HFFc6 (cell line): ENCODE measurements at places on chromosomes 5 and 9. TPM values are rescaled to one million over a fixed set of nuclear protein-coding genes. Genes with fewer than 3 reads are reported as not detected.

GRCh38 chr5:138947780-138948179 lies 72.6 kb upstream of the LRRTM2 start:
- no peaks in the 10 kb centered on the region for H3K36me3 ChIP-seq
- H3K4me1 ChIP-seq: 0 out of 2 replicates have a peak, but pooled peaks cover 5% of the 10 kb centered on the region
- peaks cover 6% of the 10 kb centered on the region for H3K27me3 ChIP-seq
- no peak overlapping the region for H3K27ac ChIP-seq

DNA sequence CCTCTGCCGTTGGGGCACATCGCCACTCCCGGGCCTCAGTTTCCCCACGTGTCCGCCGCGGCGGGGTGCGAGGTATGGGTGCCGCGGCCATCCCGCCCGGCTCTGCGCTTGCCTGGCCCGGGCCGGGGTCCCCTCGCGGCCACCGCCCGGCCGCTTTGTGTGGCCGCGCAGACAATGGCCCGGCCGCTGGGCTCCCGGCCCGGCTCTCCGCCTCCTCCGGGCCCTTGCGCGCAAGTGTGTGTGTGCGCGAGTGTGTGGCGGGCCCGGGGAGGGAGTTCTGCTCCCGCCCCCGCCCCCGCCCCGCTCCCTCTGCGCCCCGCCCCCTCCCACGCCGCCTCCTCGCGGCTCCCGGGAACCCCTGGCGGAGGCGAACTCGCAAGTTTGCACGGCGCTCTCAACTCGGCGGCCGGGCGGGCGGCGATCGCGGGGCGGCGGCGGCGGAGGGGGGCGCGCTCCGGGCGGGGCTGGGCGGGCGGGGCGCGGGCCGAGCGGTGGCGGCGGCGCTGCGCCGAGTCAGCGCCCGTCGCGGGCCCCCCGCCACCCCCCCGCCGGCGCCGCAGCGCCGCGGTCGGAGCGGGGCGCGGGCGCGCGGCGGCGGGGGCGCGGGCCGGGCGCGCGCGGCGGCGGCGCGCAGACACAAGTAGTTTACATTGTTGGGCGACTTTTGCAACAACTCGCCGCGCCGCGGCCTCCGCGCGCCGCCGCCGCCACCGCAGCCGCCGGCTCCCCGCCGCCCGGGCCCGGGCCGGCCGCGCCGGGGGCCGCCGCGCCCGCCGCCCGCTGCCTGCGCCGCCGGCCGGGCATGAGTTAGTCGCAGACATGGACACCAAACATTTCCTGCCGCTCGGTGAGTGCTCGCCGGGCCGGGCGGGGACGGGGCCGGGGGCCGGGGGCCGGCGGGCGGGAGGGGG lies at the start of gene RXRA:
TSS of gene RXRA (plus strand) at position 643 of the 911 bp plus-strand sequence. CDS start at position 820, 177 bp downstream.
- no peaks in the 10 kb centered on the region for H3K36me3 ChIP-seq
- H3K4me3 ChIP-seq: peak within 1 kb of the TSS; percentile 89
- H3K27me3 ChIP-seq: peaks cover 3% of the 10 kb centered on the region
- DNase-seq: peak; percentile 77
- H3K4me1 ChIP-seq: peaks cover 46% of the 10 kb centered on the region

The WASHC1 gene
- total RNA-seq: 7.0 to 8.8 TPM (median 8.5 TPM) in 3 replicates

DNA sequence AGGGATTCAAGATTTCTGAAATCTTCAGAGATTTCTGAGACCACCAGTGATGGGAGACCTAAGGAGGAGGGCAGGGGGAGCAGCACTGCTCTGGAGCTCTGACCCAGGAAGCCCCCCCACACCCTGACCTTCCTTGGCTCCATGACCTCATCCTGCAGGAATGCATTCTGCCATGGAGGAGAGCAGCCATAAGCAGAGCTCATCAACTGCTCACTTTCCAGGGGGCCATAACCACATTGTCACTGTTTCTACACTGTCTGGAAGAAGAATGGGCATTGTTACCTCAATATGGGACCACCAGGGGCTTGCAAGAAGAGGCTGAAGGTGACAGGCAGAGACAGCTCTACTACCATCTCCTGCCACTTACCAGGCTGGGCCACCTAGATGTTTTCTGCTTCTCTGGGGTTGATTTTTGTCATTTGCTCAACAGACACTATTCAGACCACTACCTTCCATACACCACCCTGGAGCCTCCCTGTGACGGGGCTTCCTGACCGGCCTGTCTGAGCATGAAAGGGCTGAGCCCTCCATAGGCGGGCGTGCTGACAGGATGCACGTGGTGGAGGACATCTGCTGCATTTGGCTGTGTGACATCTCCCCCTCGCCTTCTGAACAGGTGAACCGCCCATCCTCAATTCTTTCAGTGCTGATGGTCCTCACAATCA lies 2.3 kb upstream of the TSC1 start:
- peak; percentile 32 for DNase-seq
- H3K27me3 ChIP-seq: peaks cover 13% of the 10 kb centered on the region
- H3K36me3 ChIP-seq: no peaks in the 10 kb centered on the region
- H3K27ac ChIP-seq: peak overlapping the region; percentile 43; the same call in 1 of the 2 replicates
- peaks cover 42% of the 10 kb centered on the region for H3K4me1 ChIP-seq
- H3K4me3 ChIP-seq: peak overlapping the region; percentile 31

DNA sequence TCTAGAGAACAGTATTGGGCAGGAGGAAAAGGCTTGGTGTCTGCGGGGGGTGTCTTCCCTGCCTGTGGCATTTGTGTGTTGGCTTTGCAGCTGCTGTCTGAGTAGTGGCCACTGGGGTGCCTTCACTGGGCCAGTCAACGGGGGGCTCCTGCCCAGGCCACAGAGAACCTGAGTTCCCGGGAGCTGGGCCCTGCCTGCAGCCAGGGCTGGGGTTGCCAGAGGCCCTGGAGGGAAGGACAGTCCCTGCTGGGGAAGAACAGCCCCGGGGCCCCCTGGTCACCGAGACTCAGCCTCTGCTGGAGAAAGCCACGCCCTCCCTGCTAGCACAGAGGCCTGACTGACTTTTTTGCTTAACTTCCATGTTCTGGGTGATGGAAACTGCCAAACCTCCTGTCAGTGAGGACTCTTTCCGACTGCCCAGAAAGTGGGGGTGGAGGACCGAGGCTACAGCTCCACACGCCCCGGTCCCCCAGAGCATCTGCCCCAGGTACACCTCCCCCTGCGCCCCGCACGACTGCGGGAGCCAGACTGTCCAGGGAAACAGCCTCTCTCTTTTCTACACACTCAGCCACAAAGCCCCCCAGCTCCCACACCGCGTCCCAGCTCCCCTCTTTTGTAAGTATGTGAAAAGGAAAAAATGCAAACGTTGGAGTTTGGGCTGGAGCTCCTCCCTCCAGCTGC lies 133.4 kb downstream of the DAB2IP start:
- H3K27ac ChIP-seq: no peak overlapping the region; the same call in 1 of the 2 replicates
- DNase-seq: no peak
- no peak overlapping the region for H3K4me3 ChIP-seq

- H3K4me3 ChIP-seq: peak overlapping the region; percentile 45
- DNase-seq: peak; percentile 77
- H3K27me3 ChIP-seq: peaks cover 6% of the 10 kb centered on the region
- peaks cover 88% of the 10 kb centered on the region for H3K4me1 ChIP-seq
- H3K36me3 ChIP-seq: peaks cover 21% of the 10 kb centered on the region
These were observed 84.4 kb downstream of the C9orf152 start for GRCh38 chr9:110123341-110124095.

DNA sequence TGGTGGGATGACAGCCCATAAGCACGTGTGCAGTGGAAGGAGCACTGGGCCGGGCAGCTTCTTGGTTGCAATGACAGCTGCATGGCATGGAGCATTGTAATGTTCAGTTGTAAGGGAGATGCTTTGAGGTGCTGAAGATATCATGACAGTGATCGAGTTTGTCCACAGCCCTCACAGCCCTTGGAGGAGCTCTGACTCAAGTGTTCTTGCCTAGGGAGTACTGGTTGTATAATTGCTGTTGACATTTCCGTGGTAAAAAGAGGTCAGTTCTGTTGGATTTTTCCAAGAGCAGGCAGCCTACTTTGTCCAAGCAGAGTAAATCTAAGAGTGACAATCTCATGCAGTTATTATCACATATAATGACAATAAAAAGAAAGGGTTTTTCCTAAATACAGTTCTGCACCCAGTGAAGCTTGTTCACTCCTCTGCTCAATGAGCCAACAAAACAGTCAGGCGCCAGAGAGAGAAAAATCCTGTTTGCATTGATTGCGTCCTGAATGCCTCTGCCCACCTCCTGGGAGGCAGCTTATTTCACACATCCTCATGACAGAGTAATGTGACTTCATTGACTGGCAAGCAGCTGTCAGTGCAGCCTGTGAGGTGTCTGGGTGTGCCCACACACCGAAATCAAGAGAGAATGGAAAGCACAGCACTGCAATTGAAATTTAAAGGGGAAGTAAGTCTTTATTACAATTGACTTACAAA lies 248.0 kb downstream of the NTRK2 start:
- H3K4me3 ChIP-seq: no peak overlapping the region
- no peaks in the 10 kb centered on the region for H3K27me3 ChIP-seq
- H3K4me1 ChIP-seq: no peaks in the 10 kb centered on the region
- H3K36me3 ChIP-seq: no peaks in the 10 kb centered on the region
- H3K27ac ChIP-seq: no peak overlapping the region

The BTNL8 gene
- not detected in 3 replicates for total RNA-seq

GRCh38 chr9:12735665-12736064 lies 39.2 kb upstream of the LURAP1L start:
- DNase-seq: no peak
- no peaks in the 10 kb centered on the region; the same call in 1 of the 2 replicates for H3K4me1 ChIP-seq
- no peaks in the 10 kb centered on the region; the same call in 1 of the 2 replicates for H3K36me3 ChIP-seq
- peaks cover 2% of the 10 kb centered on the region; the same call in 1 of the 2 replicates for H3K27me3 ChIP-seq
- H3K27ac ChIP-seq: no peak overlapping the region

DNA sequence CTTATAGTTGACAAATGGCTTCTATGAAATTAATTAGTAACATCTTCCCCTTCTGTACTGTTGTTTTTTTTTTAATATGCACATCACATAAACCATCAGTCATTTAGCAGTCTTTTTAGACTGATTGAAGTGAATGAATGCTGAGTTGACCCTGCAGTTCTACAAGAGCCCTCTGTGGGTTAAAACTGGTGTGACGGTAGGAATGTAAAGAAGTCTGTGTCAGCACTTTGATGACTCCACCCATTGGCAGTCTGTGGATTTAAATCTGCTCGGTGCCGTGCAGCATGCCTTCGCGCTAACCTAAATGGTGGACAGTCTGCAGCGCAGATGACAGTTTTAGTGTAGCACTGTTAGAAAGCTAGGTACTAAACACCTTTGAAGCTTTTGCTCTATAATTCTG lies 3.1 kb downstream of the GTF3C4 start:
- H3K27ac ChIP-seq: peak overlapping the region; percentile 60

DNA sequence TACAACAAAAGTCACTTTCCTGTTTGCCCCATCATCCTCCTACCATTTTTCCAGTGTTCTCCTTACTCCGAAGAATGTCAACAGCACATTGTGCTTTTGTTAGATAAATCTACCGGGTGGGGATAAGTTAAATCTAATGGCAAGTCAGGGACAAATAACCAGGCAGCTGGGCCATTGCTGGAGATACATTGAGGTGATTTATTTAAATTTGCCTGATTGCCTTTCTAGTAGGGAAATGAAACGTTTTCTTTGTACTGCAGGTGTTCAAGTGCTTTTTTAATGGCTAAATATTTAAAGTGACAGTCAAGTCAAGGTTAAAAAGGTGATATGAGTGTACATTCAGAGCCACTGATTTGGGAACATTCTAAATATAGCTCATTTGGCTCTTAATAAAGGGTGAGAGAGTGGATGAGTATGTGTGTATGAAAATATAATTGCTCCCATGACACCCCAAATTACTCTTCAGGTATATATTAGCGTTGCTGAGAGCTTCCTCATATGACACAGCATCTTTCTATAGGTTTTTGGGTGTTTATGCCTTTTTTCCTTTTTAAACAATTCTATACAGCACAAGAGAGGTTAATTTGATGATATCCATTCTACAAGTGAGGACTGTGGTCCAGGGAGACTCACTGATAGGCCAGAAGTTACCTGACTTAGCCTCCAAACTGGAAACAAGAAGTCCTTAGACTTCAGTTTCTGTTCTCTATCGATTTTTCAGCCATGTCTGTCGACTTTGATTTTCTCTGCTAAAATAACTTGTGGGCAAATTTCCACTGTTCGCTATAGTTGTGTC lies 51.9 kb downstream of the DMRT2 start:
- DNase-seq: no peak
- H3K36me3 ChIP-seq: no peaks in the 10 kb centered on the region
- no peaks in the 10 kb centered on the region for H3K4me1 ChIP-seq
- peaks cover 2% of the 10 kb centered on the region; the same call in 1 of the 2 replicates for H3K27me3 ChIP-seq
- H3K27ac ChIP-seq: no peak overlapping the region

The RGMB gene
- total RNA-seq: 201 to 288 TPM (median 235 TPM) in 3 replicates

- H3K36me3 ChIP-seq: peaks cover 13% of the 10 kb centered on the region
- H3K27me3 ChIP-seq: no peaks in the 10 kb centered on the region; the same call in 1 of the 2 replicates
- H3K4me3 ChIP-seq: no peak overlapping the region
- peak; percentile 42 for DNase-seq
These were observed 136.1 kb upstream of the RAPGEF1 start for GRCh38 chr9:131875828-131876485.

GRCh38 chr5:145775411-145775810 lies 59.7 kb downstream of the PRELID2 start:
- peaks cover 33% of the 10 kb centered on the region for H3K4me1 ChIP-seq
- peaks cover 5% of the 10 kb centered on the region; the same call in 1 of the 2 replicates for H3K36me3 ChIP-seq
- H3K4me3 ChIP-seq: peak overlapping the region; percentile 42; the same call in 1 of the 2 replicates
- DNase-seq: no peak
- peak overlapping the region; percentile 77 for H3K27ac ChIP-seq
- H3K27me3 ChIP-seq: no peaks in the 10 kb centered on the region

DNA sequence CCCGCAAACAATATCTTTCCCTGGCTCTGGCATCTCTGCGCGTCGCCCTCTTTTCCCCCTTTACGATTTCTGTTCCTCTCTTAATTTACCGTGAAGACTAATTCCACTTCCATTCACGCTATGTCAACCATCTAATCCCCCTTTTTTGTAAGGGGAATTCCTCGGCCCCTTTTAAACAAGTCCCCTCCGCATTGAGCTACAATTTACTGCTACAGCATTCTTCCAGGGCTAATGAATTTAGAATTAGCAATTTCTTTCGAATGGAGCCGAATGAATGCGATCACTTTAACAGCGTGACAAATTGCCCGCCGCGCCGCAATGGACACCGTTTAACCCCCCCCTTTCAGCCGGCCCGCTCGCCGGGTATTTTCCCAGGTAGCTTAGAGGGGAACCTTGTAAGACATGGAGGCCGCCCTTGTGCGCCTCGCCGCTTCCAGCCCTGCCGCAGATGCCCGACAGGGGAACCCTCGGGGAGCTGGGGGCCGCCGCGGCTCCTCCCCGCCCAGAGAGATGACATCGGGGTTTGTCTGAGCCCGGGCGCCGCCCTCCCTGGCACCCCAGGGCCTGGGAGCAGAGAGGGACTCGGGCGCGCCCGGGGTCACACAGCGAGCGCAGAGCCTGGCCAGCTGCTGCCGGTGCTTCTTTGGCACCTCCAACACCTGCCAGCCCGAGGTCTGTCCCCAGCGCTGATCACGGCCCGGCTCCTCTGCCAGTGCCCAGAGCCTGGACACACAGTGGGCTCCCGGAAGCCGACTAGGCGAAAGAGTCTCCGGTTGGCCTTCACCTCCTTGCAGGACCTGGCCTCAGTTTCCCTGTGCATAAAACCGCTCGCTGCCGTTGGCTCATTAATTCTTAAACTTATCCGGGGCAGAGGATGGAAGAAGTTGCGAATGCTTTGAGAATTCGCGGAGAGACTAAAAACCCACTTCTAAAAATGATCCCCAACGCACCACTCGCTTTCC lies 1.3 kb downstream of the PRDM12 start:
- H3K4me1 ChIP-seq: peaks cover 8% of the 10 kb centered on the region
- no peaks in the 10 kb centered on the region for H3K36me3 ChIP-seq
- no peak for DNase-seq
- 0 out of 2 replicates have a peak overlapping the region, but pooled peaks have one; percentile 30 for H3K4me3 ChIP-seq

- no peak for DNase-seq
- no peaks in the 10 kb centered on the region for H3K4me1 ChIP-seq
- no peaks in the 10 kb centered on the region for H3K27me3 ChIP-seq
- no peak overlapping the region for H3K27ac ChIP-seq
These were observed 138.4 kb downstream of the GADD45G start for GRCh38 chr9:89743216-89743572.

The MYMK gene
- total RNA-seq: not detected in 3 replicates
